ENCODE measurements at places on chromosomes 7 and 10.

DNA sequence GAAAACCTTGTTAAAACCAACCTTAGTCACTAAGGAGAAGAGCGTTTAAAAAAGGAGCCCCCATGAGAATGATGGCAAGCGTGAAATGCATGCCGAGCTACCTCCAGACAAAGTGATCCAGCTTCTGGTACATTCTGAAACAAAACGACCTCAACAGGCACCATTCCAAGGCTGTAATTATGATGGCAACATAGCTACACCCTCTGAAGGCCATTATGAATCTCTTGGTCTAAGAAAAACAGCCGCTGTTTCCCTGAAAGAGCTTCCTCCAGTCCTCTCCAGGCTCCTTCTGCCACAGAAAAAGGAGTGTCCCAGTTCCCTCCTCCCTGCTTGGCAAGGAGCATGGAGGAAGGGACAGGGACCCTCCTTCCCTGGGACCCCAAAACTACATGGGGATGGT lies 50.0 kb upstream of the ABLIM1 start:
- no peak for DNase-seq

DNA sequence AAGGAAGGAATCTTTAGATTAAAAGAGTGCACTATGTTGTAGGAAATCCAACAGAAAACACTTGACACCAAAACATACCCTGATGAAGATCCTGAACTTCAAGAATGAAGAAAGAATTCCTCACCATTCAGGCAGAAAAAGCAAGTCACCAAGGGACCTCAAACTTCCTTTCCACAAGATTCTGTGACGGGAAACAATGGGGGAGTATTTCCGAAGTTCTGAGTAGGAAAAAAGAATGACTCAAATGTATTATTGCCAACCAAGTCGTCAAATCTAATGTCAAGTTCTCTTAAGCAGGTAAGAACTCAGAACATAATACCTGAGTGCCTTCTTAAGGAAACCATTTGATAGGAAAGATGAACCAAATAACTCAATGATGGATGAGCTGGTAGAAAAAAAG lies 44.7 kb upstream of the MTURN start:
- no peak for DNase-seq

DNA sequence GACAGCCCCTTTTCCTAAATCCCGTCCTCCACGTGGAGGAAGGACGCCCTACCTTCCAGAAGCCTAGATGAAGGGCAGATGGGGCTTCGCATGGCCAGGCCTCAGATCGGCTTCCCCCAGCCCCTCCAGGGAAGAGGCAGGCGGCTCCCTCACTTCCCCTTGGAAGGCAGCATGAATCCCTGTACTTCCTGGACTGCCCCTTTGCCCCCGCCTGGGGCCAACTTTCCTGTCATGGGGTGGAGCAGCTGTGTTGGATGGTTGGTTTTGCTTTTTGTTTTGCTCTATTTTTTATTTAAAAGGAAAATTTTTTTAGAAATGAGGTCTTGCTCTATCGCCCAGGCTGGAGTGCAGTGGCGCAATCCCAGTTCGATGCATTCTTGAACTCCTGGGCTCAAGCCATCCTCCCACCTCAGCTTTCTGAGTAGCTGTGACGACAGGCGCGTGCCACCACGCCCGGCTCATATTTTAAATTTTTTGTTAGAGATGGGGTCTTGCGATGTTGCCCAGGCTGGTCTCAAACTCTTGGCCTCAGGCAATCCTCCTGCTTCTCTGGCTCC lies 27.2 kb downstream of the GTF2IRD1 start:
- DNase-seq, result peak; percentile 54

GRCh38 chr7:7830122-7830878 lies 111.9 kb upstream of the RPA3 start:
- DNase-seq, result peak; percentile 67

DNA sequence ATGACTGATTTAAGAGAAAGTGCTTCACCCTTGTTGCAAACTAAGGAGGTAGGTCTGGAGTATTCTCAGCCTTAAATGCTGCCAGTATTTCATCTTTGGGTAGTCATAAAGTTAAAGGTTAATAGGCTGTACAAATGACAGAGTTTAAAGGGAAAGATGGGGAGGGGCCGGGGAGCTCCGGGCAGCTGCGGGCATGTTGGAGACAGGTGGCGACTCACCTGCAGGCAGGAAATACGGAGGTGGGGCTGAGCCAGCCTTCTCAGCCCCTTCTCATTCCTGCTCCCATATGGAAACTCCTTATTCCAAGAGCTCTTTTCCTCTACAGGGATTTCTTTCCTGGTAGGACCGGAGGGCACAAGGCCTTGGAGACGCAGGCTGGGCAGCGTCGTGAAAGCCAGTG lies 31.8 kb upstream of the HMX3 start:
- peak; percentile 62 for DNase-seq

GRCh38 chr10:114516356-114516755 lies 112.1 kb upstream of the AFAP1L2 start:
- DNase-seq, result no peak

- peak; percentile 81 for DNase-seq
These were observed 743 bp downstream of the RBM17 start for GRCh38 chr10:6089334-6090219.

GRCh38 chr7:16934722-16935340 lies 53.0 kb upstream of the AGR3 start:
- peak; percentile 76 for DNase-seq

DNA sequence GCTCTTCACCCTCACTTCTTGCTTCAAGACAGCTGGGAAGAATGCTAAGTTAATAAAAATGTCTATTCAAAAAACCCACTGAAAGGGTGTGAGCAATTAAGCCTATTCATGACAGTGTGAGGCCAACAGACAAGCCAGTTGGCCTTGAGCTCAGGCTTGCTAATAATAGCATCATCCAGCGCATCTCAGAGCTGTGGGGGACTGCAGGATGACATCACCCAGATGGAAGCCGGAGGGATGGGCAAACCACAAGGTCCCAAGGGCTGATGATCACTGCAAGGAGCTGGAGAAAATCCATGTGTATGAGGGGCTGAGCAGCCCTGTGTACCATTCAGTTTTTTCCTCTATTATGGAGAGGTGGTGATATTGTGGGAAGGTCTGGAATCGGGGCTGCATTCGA lies 770.4 kb downstream of the TNS3 start:
- peak; percentile 77 for DNase-seq

DNA sequence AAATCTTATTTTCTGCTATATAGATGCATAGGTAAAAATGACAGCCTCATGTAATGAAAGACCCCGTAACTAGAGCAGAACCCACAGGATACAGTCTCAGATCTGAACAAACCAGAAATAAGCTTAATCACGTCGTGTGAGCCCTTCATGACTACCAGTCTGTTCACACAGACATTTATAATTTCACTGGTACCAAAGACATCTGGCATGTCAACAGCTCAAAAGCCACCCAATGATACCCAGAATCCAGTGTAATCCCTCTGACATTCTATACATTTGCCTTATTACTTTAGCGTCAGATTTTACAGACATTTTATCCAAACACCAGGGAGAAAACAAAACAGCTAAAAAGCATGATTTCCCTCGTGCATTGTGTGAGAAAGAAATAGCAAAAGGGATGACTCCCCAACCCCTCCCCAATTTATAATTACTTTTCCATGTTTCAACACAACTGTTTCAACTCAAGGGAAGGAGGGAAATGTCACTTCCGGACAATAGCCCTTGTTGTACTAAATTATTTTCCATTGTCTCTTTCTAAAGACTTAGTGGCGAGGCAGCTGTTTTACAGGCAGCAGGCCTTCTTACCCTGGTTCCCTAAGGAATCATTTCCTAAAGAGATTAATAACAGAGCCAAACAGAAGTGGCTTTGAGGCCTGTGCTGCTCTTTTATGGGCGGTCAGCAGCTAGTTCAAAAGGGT lies 33.2 kb downstream of the DOCK4 start:
- no peak for DNase-seq

GRCh38 chr7:127873715-127874636 lies 157.3 kb downstream of the LRRC4 start:
- no peak for DNase-seq

DNA sequence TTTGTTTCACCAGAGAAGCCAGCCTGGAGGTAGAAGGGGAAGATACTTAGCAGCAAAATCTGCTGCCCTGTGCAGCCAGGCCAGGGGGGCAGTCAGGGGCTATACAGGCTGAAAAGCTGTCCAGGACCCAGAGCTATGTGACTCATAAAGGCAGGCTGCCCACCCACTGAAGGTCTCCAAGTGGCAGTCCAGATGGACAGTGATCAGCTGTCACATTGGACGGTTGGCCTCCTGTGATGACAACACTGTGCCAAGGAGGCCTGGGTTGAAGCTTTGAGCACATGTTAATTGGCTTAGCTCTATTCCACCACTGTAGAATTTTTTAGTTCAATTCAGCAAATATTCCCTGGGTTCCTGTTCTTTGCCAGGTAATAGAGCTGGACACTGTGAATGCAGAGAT lies 577.3 kb upstream of the GALNT17 start:
- DNase-seq, result no peak

GRCh38 chr7:16905300-16906044 lies 23.7 kb upstream of the AGR3 start:
- peak; percentile 25 for DNase-seq

- no peak for DNase-seq
These were observed 42.8 kb downstream of the GLI3 start for GRCh38 chr7:42194238-42194637.

- DNase-seq, result no peak
These were observed 37.6 kb downstream of the SORCS3 start for GRCh38 chr10:104678658-104679057.

GRCh38 chr10:58704226-58704625 lies 191.6 kb downstream of the BICC1 start:
- DNase-seq, result no peak

GRCh38 chr7:35761871-35762677 lies 38.8 kb upstream of the SEPTIN7 start:
- no peak for DNase-seq

GRCh38 chr10:80537086-80537735 lies 491 bp upstream of the SH2D4B start:
- no peak for DNase-seq

DNA sequence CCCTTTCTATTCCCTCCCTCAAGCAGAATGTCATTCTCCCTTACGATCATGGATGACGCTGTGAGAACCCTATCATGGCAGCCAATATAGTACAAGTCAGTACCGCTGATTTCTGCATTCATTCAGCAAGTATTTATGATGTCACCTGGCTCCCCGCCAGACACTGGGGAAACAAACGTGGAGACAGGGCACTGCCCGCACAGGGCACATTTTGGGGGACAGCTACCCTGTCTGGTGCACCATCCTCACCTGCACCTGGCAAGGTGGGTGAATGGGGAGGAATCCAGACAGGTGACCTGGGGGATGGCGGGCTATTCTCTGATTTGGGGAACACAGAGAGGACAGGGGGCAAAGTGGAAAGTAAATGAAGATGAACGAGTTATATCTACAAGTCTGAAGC lies 28.4 kb downstream of the MKI67 start:
- DNase-seq, result peak; percentile 33

GRCh38 chr7:33044986-33045385 lies 17.6 kb downstream of the NT5C3A start:
- DNase-seq, result peak; percentile 66

All from epithelial cell of esophagus (primary cell).